ENCODE measurements at places on chromosomes 5 and 9.
A peak's percentile ranks its signal among the peaks of the same experiment; 100 is the strongest.

DNA sequence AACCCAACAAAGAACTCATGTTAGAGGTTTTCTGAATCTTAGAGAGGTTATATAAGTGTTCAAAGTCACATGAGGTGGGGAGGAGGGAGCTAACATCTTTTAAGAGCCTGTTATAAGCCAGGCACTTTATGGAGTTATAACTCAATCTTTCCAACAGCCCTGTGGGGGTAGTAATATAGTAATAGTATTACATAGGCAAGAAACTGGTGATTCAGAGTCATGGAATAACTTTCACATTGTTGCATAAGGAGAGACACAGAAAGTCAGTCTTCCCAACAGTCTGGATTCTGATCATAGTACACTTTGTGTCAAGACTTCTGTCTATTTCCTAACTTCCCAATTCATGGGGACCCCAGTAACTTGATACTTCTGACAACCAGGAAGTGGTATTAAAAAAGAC lies 89.2 kb downstream of the ACER2 start:
- no peak for DNase-seq

DNA sequence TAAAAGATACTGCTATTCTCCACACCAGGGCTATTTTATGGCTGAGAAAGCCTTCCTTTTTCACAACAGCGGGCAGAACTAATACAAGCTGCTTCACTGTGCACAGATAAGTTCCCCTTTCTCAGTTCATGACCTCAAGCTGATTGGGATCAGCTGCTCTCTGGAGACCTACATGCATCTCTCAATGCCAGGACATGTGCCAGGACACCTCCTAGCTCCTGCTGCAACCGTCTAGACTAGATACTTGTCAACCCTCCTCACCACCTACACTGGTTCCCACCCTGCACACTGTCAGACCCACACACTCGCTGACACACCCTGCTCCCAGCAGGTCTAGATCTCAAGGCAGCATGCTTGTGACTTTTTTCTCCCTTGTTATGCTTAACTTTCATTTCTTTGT lies 39.8 kb downstream of the STARD4 start:
- no peak for DNase-seq

DNA sequence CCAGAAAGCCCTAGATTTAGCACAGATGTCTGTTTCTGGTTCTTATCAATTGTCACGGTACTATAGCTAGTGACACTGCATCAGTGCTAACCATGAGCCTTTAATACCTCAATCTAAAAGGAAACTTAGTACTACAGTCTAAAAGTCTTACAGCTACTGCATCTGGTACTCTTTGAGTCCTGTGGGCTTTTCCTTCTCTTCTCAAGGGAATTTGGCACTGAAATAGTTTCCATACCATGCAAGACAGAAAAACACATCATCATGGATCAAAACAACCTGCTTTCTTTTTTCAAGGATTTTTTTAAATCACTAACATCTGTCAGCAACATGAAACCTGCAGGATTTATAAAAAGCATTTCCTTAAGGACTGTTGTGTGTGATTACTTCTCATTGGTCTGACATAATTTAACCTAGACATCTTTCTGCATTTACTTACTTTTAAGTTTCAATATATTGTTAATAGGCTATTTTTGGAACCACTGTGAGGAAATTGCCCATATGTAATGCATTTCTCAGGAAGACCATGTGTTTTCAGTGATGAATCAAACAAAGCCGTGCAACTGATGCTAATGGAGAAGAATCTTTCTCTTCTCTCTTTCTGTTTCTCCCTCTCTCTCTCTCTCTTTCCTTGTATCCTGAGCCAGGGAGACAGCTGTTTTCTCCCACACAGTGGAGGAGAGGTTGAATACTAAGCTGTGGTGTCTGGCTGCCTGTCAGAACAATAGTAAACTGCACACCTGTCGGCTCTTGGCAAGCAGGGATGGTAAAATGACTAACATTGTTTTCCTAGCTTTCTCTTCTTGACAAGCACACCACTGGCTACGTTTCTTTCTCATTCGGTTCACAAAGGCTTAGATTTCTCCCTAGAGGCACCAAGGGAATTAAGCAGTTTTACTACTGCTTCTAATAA lies 273.4 kb downstream of the CSNK1G3 start:
- DNase-seq: peak; percentile 44

GRCh38 chr5:127589309-127590030 lies 59.4 kb upstream of the CTXN3 start:
- DNase-seq: no peak

DNA sequence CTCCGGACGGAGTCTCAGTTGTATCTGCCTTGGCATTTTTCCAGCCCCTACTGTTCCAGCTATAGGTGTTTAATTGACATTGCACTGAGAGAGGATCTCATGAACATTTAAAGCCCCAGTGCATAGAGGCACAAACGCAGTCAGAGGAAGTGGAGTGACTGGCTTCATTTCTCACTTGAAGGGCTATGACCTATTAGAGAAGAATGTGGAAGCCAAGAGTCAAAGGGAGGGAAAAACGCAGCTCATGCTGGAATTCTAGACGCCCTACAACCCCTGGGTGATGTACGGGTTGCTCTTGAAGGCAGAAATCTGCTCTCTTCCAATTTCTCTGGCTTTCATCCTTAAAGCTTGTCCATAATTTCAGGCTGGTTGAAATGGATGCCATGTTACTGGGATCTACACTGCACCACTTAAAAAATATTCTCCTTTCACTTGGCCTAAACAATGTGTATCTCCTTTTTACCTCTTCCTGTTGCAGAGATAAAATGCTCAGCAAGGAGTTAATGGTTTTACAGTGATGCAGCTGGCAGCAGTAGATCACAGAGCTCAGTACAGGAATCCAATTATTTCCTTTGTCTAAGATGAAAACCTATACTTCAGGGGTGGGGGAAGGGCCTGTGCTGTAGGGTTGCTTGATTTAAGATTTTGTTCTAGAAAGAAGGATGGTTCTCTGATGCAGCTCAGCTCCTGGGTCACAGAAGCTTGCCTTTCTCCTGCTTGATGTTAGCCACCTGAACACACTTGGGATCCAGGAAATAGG lies 61.8 kb upstream of the MAMDC2 start:
- peak; percentile 5 for DNase-seq

DNA sequence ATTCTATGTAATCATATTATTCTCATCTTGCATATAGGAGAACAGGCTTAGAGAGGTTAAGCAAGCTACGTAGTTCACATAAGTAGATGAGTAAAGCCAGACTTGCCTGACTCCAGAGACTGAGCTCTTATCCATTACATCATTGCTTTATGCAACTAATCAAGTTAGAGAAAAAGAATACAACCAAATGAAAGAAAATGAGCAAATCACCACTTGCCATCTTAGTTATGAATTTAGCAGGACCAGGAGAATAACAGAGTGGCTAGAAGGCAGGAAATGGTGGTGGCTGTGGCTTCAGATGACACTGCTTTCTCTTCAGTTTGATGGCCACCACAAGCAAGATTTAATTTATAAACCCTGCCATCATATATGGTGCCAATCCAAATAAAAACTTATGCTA lies 26.6 kb downstream of the POC5 start:
- DNase-seq: no peak

- DNase-seq: no peak
These were observed 52.4 kb downstream of the ANKH start for GRCh38 chr5:14818931-14819790.

GRCh38 chr5:68130253-68130652 lies 85.3 kb upstream of the PIK3R1 start:
- DNase-seq: no peak

- no peak for DNase-seq
These were observed 59.0 kb downstream of the IARS1 start for GRCh38 chr9:92234514-92234913.

Data from NCI-H1436 (cell line).